ENCODE measurements at places on chromosomes 12 and 14.

DNA sequence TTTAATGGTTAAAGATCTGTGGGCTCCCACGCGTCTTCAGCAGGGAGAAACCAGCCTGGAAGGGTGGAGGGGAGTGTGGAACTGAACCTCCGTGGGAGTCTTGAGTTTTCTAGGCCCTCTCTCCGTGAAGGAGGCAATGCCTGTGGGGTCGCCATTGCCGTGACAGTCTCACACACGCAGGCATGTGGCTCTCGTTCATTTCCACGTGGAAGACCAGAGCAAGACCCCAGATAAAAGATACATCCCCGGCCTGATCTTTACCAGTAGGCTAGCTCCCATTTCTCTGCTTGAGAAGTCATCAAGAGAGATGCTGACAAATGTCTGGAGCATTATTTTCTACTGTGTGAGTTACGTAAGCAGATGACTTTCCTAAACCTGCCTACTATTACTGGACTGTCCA lies 491.7 kb upstream of the LMO3 start:
- DNase-seq: no peak

GRCh38 chr12:63400718-63401117 lies 249.7 kb upstream of the AVPR1A start:
- DNase-seq: no peak

GRCh38 chr12:68739891-68740290 lies 6.1 kb upstream of the SLC35E3 start:
- no peak for DNase-seq

DNA sequence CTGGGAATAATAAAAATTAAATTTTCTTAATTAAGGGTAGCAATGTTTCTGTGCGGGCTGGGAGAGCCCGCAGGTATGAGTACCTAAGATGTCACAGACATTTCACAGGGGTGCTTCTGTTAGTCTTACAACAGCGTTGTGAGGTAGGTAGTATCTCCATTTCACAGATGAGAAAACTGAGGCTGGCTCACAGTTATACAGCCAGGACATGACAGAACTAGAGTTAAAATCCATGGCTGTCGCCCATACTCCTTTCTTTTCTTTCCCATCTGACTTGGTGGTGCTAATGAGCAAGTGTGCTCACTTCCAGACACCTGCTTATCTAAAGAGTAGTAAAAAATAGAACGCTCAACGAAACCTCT lies 2.1 kb downstream of the BMAL2 start:
- DNase-seq: no peak

GRCh38 chr12:24780697-24781368 lies 168.1 kb downstream of the BCAT1 start:
- DNase-seq: no peak

- no peak for DNase-seq
Measured at GRCh38 chr12:106213662-106214061, 34.2 kb downstream of the CKAP4 start.

GRCh38 chr12:129854591-129854990 lies 49.2 kb downstream of the TMEM132D start:
- DNase-seq: no peak

DNA sequence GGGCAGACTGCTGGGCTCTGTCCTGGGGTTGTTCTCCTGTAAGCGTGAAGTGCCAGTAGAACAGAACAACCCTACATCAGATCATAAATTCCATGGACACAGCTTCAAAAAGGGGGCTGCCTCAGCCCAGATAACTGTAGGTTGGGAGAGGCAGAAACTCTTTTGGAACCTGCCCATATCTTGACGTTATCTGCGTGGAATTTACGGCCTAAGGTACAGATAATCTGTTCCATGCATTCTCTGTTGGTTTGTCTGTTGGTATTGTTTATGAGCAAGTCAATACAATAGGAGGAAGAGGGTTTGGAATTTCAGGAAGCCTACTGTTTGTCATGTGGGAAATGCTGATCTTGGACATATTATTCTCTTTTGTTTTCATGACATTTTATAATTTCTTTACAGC lies 36.7 kb downstream of the SLC25A47 start:
- no peak for DNase-seq

DNA sequence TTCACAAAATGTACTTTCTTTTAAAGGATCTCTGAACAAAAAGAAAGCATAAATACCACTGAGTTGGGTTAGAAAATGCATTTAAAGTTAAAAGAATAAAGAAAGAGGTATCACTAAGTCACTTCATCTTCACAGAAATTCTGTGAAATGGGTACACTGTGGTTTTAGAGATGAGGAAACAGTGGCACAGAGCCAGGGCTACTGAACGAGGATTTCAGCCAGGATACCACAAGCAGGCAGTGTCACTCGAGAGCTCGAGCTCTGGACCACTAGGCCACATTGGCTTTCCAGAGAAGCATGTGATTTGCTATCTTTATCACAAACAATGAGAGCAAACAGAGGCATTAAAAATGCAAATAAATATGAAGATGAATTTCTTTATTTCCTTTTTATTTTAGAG lies 51.0 kb downstream of the WDHD1 start:
- no peak for DNase-seq

DNA sequence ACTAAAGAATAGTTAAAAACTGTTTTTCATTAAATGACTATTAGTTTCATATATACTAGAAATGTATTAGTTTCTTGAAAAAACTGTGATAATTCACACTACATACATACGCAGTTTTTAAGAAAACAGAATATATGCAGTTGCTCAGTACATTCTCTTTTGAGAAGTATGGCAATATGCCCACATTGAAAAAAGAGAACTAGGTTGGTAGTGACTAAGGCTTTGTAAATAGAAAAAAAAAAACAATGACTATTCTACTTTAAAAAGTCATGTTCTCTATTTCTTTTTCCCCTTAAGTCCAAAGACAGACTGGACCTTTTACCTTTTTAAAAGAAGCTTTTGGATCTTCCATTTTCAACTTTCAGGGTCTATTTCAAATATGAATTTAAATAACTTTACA lies 25.0 kb downstream of the SNX6 start:
- DNase-seq: no peak

GRCh38 chr14:85531587-85532373 lies 1.8 kb downstream of the FLRT2 start:
- peak; percentile 21 for DNase-seq

DNA sequence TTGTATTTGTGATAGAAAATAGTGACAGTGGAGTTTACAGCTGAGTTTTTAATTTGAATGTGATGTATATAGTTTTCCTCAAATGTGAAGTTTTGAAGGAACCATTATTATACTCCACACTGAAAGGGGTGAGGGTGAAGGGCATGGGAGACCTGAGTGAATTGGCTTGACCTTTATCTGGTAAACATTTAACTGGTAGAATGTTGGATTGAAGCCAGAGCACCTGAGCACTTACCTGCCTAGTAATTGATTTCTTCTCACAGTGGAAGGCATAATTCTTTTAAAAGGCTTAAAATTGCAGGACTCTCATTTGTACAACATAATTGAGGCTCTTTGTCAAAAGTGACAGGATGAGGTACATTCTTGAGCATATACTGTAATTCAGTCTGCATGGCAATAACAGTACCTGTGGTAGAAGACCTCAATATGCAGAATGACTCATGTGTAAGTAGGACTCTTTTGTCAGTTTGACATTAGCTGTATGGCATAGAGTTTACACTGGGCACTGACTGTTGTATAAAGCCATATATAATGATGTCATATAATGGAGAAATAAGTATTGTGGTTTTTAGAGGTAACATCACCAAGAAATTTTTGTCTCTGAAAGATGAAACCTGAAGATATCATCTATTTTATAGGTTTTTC lies 309.6 kb downstream of the TMTC2 start:
- no peak for DNase-seq

- no peak for DNase-seq
Measured at GRCh38 chr12:80068173-80068572, 31.2 kb upstream of the OTOGL start.

- no peak for DNase-seq
Measured at GRCh38 chr12:72094490-72094889, 155.8 kb downstream of the TPH2 start.

- no peak for DNase-seq
Measured at GRCh38 chr12:68842123-68842522, 34.1 kb downstream of the MDM2 start.

- no peak for DNase-seq
Measured at GRCh38 chr14:21078287-21078686, 8.2 kb downstream of the ARHGEF40 start.

DNA sequence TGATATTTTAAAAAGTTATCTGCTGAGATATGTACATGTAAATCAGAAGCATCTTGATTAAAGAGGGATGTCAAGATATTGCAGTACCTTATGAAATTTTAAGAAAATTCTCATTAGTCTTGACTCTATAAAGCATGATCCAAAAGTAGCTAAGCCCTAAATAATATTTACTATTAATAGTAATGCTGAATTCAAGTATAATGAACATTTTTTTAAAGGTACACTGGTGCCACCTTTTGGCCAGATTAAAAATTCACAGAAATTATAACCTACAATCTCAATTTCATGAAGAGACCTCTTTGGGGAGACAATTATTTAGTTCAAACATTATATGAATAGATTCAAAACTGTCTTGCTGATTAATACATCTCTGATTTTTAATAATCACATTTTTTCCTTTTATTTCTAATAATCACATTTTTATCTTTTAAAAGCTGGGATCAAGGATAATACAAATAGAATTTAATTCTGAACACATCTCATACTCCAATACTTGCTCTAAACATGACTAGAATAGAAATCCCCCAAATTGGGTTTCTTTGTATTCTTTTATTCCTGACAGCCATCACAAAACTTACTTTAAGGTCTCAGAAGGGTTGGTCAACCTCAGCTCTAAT lies 13.4 kb downstream of the AKAP5 start:
- no peak for DNase-seq

DNA sequence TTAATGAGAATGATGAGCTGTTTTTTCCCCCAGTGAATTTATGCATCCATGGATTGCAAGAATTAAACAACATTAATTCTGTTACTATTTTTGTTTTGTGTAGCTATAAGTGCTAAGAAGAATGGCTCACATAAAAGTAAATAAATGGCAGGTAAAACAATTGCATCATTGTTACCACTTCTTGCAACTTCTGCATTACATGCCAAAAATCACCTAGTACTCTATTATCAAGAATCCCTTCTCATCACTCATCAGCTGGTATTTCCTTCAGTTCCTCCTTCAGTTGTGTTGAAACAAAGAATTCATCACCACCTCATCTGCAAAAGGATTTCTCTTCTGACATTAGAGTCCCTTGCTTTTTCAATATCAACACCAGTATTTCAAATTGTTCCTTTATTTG lies 773 bp downstream of the A2M start:
- no peak for DNase-seq

- no peak for DNase-seq
Measured at GRCh38 chr14:69669375-69669774, 58.0 kb downstream of the SUSD6 start.

GRCh38 chr14:34750233-34750632 lies 35.8 kb upstream of the CFL2 start:
- DNase-seq: no peak

GRCh38 chr12:55720894-55721444 lies 776 bp downstream of the RDH5 start:
- no peak for DNase-seq

GRCh38 chr14:50875359-50876070 lies 3.7 kb downstream of the ABHD12B start:
- DNase-seq: peak; percentile 79

- DNase-seq: no peak
Measured at GRCh38 chr14:67955261-67955660, 135.7 kb downstream of the RAD51B start.

- DNase-seq: no peak
Measured at GRCh38 chr12:109621211-109621694, 47.7 kb downstream of the MVK start.

GRCh38 chr12:74285773-74286172 lies 251.9 kb upstream of the ATXN7L3B start:
- DNase-seq: no peak

GRCh38 chr14:68586896-68587751 lies 205.7 kb downstream of the ZFP36L1 start:
- no peak for DNase-seq

DNA sequence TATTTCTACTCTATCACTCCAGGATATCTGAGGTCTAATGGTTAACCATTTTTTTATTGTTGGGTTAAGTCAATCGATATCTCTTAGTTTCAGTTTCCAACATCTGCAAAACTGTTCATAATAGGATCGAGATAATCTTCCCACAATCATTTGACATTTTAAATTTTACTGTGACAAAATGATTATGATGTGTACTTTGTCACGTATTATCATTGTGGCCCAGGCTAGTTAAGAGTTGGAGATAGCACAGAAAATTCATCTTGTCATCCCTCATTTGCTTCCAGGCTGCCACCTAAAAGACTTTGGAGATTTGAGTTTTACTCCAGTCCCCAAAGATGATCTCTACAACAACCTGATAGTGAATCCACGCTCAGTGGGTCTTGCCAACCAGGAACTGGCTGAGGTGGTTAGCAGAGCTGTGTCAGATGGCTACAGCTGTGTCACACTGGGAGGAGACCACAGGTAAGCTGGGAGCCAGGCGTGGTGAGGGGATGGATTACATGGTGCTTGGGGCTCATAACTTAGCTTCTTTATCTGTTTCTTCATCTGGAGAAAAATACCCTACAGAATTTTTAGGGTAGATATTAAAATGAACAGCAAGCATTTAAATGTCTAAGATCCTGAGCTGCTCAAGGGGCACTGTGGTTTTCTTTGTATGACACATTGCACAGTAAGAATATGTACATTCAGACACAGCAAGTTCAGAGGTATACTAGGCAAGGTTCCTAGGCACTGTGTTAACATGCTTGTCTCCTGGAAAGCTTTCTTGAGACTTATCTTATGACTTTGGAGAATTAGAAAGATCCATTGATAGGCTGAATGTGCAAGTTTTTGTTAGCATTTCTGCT lies 22.4 kb downstream of the ARG2 start:
- DNase-seq: peak; percentile 44

- DNase-seq: no peak
Measured at GRCh38 chr14:44700184-44700583, 193.1 kb upstream of the FSCB start.

DNA sequence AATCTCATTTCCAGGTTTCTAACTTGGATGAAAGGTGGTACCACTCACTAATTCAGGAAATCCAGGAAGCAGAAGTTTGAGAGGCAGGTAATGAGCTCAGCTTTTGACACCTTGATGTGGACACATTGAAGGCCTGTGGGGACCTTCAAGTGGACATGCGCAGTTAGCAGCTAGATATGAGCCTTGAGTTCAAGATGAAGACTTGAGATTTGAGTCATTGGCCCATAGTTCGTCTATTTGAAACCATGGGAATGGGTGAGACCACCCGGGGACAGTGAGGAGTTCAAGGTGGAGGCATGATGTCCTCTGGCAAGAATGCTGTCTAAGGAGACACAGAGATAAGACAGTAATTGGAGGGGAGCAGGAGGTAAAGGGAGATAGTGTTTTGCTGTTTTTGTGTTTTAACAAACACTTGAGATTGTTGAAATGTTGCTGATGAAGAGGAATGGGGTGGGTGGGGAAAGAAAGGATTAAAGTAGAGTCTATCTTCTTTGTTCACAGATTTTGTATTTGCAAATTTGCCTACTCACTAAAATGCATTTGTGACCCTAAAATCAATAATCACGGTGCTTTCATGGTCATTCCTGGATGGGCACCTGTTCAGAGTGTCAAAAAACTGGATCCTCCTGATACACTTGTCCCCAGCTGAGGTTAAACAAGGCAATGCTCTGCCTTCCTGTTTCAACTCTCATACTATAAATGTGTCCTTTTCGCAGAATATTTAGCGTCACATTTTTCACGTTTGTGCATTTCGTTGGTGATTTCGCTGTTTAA lies 69.5 kb upstream of the PLXNC1 start:
- no peak for DNase-seq
